ENCODE measurements at places on chromosomes 12 and 14.

GRCh38 chr14:78576437-78577166 lies 406.4 kb downstream of the NRXN3 start:
- DNase-seq, result no peak

DNA sequence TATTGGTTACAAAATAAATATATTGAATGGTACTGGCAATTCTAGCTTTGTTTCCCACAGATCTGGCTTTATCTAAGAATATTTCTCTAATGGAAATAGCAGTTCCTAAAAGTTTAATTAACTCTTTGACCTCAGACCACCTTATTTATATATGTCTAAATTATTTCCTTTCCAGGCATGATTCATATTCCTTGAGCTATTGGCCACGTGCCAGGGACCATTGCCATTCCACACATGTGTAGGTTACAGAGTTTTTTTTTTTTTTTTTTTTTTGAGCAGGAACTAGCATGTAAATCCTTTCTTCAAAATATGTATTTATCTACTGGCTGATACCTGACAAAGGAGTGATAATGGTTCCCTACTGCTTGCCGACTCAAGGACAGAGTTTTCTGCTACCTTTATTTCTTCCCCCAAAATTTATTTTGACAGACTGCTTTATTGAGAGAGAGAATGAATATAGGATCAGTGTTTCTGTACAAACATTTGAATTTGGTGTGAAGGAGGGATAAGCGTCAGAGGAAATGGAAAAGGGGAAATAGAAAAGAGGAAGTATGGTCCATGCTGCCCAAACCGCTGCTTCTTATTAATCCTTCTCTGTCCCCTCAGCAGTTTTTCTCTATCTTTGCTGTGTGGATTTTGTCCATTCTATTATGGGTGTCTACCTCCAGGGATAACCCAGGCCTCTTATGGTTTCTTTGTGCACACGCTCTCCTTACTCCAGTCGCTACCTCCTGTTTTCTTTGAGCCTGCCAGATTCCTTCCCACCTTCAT lies 36.4 kb downstream of the PDE3A start:
- DNase-seq, result no peak

- DNase-seq, result no peak
Observed at GRCh38 chr12:93766796-93767523, 89.8 kb downstream of the CRADD start.

DNA sequence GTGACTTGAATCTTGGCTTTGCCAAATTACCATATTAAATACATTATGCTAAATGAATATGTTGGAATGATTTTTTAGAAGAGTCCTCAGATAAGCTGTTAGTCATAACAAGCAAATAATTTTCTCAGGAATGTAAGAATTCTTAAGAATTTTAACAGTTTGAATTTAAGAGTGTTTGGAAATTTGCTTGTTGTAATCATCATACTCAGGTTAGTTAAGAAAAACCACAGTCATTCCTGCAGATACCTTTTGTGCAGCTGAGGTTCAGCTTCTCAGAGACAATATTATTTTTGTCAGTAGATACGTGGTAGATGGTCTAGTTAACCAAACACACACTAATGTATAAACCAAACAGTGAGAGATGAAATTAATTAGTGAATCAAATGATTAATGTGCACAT lies 8.9 kb downstream of the WNK1 start:
- DNase-seq, result no peak

GRCh38 chr12:96187956-96188355 lies 6.2 kb upstream of the ELK3 start:
- DNase-seq, result no peak

DNA sequence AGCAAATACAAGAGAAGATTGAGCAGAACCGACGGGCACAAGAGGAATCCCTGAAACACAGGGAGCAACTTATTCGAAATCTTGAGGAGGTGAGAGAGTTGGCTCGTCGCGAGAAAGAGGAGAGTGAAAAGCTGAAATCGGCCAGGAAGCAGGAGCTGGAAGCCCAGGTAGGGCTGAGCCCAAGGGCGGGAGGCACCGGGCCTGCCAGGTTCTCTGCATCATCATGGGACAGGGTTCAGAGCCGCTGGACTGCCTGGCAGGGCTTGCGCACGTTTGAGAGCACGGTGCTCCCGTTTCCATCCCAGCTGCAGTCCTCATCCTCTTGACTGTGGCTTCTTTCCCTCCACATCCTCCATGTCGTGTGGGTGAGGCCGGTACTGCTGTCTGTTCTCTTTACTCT lies 14.4 kb downstream of the TCHP start:
- no peak for DNase-seq

DNA sequence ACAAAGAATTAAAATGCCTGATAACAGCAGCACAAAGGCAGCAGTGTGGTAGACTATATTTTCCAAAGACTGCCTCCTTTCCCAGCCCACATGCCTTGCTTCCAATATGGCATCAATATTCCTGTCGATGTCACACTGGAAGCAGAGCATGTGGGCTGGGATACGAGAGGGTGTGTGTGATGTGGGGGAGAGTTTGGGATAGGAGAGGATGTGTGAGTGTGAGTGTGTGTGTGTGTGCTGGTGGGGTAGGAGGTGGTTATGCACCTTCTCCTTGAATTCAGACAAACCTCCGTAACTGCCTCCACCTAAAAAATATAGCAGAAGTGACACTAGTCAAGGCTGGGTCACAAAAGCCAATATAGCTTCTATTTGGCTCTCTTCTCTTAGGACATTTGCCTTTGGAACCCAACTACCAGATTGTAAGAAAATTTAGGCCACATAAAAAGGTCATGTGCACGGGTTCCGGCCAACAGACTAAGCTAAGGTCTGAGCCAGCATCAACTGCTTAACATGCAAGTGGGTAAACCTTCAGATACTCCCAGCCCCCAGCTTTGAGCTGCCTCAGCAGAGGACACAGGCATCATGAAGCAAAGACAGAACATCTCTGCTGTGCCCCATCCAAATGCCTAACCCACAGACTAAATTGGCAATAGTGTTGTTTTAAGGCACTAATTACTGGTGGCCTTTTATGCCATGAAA lies 29.5 kb downstream of the SPPL3 start:
- no peak for DNase-seq

- no peak for DNase-seq
Observed at GRCh38 chr14:98513558-98513957, 758.4 kb downstream of the BCL11B start.

GRCh38 chr14:60817113-60817512 lies 82.6 kb downstream of the MNAT1 start:
- no peak for DNase-seq

DNA sequence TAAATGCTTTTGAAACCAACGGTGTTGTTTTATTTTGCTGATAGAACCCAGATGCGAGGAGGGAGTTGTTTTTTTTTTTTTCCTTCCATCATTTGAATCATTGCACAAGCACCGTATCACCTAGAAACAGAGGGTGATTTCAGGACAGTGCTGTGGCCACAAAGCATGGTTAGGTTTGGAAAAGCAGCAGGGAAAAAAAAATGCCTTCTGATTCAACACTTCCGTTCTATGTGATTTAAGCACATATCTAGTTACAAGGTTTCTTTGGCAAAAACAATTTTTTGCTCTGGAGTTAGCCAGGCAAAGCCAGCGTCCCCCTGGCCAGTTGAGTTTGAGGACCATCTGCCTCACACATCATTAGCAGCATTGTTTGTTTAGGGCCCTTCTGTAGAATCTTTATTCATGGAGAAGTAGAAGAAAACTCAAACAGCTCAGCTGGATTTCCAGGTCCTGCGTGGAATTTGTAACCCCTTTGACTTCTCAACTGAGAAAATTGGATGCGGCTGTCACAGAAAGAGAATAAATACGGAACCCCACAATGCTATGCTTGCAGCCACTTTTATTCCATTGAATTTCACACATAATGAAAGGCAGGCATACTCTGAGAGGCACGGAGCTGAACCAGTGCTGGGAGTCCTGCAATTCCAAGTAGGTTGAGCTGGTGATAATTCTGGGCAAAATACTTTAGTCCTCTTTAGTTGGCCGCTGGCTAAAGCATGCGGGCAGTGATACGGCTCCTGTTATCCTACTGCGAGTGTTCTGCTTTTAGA lies 17.0 kb upstream of the WNT5B start:
- peak; percentile 90 for DNase-seq

DNA sequence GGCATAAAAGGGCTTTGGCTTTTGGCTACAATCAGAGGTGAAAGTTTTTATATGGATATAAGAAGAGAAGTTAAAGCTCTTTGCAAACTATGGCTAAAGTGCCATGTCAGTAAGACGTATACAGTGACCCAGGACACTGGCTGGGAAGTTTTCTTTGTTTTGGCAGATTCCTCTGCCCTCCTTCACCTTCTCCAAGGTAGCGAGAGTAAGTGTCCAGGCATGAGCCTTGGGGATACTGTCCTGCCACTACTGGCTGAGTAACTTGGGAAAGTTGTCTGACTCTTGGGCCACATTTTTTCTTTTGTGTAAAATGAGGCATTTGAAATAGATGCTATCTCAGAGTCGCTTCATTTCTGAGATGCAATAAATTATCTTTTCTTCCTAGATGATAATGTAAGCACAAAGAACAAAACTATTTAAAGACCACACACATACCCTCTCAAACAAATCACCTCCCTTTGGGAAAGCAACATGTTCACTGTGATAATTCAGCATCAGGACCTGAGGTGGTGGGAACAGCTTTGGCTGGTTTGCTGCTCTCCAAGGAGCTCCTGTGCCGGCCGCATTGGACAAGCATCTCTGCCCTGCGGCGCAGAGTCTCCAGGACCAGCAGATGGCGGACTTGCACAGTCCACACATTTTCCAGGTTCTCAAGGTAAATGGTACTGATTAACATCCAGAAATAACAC lies 106.3 kb downstream of the PTCSC3 start:
- peak; percentile 27 for DNase-seq

DNA sequence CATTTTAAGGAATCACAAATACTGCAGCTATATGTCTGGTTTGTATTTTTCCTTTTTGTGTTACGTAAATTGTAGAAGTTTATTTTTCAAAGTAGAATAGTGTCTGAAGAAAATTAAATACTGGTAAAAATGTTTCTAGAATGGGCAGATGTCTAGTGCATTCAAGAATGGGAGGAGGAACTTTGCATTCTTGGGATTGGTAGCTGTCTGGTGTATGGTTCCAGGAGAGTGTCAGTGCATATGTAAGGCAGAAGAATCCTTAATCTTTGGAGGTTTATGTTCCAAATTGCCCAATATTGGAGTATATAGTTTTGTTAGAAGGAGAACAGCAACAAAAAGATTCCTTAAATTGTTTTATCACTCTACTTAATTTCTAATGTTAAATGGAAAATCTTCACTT lies 13.5 kb downstream of the PAPOLA start:
- DNase-seq, result no peak

DNA sequence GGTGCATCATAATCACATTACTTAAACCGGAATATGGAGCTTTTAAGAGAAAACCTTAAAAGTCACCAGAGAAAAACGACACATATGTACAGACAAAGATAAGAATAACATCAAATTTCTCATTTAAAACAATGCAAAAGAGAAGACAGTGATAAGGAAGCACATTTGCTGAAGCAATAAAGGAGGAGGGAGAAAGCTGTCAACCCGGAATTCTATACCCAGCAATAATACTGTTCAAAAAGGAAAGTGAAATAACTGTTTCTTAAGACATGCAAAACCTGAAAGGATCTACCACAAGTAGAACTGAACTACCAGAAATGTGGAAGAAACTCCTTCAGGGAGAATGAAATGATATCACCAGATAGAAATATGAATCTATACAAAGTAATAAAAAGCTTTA lies 15.4 kb downstream of the SLC6A13 start:
- DNase-seq, result no peak

- DNase-seq, result no peak
Observed at GRCh38 chr12:14976658-14977057, 3.8 kb downstream of the PDE6H start.

DNA sequence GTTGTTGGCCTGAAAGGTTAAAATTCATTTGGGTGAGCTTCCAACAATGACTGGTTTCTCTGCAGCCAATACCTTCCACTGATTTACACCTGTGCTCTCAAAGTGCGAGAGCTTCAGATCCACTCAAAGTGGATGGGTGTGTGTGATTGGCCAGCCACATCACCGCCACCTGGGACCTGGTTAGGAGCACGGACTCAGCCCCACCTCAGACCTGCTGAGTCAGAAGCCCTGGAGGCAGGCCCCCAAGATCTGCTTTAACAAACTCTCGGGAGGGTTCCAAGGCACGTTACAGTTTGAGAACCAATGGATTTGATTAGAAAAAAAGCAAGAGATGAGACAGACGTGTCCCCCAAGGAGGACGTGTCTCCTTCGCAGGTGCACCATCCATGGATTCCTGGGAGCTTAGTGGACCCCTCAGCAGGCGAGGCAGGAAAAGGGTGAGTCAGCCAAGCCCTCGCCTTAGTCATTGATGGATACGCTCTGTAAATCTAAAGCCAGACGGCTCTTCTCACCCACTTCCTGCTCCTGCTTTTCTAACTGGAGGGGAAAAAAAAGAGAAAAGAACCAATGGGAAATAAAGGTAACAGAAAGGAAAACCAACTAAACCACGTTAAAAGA lies 24.5 kb downstream of the FZD10 start:
- no peak for DNase-seq

DNA sequence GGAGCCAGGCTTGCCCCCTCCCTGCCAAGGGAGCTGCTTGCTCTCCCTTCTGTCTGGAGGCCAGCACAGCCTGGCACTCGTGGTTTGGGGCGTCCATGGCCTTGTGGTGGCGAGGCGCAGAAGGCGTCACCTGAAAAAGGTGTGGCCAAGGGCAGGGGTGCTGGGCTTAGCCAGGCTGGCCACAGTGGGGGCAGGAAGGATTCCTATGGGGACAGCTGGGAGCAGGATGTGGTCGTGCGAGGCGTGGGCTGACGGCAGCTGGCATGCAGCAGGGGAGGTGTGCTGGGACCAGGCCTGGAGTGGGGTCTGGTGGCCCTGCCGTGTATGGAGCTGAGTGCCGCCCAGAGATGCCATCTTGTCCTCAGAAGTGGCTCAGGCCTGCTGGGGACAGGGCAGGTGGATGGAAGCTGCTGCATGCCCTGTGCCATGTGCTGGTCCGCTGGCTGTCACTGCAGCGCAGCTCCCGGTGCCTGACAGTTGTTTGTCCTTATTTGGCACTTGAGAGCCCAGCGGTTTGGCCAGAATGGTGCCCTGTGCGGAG lies 30.0 kb downstream of the SH2B3 start:
- no peak for DNase-seq

- DNase-seq, result peak; percentile 21
Observed at GRCh38 chr14:99562856-99563748, 40.9 kb downstream of the CCDC85C start.

GRCh38 chr12:89418228-89418910 lies 66.1 kb upstream of the DUSP6 start:
- DNase-seq, result no peak

DNA sequence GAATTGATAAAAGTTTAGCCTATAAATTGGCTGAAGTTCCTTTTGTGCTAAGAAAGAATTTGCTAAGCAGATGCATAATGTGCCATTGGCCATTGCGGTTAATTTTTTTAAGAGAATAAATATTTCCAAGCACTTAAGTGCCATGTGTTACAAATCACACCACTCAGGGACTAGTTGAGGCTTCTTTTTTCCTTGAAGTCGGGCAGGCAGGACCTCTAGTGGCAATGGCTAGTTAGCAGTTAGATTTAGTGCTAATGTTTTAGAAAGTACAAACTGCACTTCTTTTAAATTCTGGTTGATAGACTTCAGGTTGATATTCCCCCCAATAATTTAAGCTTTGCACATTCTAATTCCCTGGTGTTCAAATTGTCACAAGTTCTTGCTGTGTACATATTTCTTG lies 294.3 kb downstream of the APAF1 start:
- peak; percentile 19 for DNase-seq
